ENCODE measurements at places on chromosomes 12 and 14.

- DNase-seq, result no peak
These were observed 639 bp downstream of the FZD10 start for GRCh38 chr12:130162745-130163460.

GRCh38 chr14:93331728-93332396 lies 974 bp downstream of the BTBD7 start:
- DNase-seq, result no peak

DNA sequence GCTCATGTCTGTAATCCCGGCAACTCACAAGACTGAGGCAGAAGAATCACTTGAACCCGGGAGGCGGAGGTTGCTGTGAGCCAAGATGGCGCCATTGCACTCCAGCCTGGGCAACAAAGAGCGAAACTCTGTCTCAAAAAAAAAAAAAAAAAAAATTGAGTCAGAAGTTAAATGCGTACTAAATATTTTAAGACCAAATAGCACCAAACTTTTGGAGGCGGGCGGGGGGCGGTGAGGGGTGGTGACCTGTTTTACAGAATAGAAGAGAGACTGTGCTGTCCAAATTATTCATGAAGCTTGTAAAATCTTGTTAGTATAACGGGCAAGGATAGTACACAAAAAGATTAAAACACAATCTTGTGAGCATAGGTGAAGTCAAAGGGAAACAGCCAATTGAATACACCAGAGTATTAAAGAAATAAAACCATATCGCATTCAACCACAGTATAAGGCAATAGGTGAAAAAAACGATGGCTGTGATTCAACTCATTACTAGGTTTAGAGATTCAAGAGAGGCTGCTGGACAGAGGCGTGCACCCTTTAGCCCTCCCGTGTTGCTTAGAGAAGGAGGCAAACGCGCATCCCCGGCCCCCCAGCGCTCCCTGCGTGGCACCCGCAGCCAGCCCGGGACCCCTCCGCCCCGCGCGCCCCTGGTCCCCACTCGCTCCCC lies 571 bp downstream of the ZNF891 start:
- no peak for DNase-seq

GRCh38 chr12:129163461-129163860 lies 310.2 kb downstream of the GLT1D1 start:
- DNase-seq, result no peak

DNA sequence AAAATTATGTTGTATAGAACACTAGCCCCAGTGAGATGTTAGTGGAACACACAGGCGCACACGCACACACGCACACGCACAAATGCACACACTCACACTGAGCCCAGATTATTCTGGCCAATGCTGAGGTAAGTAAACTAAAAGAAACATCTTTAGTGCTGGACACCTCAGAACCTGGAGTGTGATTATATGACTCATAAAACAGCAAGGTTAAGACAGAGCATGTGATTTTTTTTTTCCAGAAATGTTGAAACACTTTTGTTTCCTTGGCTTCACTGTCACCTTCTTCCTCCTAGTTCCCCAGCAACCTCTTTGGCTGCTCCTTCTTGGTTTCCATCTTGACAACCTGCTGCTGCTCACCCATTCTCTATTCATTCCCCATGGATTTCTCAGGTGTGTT lies 141.0 kb upstream of the ALG10B start:
- DNase-seq, result no peak

DNA sequence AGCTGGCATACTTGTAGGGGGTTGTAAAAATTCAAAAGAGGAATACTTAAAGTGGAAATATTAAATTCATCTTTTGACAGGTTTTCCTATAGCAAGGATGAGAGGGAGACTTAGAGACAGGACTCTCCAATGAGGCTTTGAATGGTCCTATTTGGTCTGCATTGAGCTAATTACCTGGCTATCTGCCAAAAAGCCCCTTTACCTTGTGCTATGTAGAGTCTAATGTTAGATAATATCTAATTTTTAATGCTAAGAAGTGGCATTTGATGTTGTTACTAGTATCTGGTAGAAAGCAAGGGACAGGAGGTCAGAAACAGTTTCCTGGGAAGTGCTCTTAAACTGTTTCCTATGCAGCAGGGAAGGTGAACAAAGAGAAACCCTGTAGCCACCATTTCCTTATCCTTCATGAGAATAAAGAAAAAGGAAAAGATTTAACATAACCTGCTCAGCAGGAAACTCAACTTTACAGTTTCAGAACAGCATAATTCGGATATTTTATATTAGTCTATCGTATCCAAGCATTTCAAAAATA lies 550.0 kb downstream of the SOX5 start:
- no peak for DNase-seq

DNA sequence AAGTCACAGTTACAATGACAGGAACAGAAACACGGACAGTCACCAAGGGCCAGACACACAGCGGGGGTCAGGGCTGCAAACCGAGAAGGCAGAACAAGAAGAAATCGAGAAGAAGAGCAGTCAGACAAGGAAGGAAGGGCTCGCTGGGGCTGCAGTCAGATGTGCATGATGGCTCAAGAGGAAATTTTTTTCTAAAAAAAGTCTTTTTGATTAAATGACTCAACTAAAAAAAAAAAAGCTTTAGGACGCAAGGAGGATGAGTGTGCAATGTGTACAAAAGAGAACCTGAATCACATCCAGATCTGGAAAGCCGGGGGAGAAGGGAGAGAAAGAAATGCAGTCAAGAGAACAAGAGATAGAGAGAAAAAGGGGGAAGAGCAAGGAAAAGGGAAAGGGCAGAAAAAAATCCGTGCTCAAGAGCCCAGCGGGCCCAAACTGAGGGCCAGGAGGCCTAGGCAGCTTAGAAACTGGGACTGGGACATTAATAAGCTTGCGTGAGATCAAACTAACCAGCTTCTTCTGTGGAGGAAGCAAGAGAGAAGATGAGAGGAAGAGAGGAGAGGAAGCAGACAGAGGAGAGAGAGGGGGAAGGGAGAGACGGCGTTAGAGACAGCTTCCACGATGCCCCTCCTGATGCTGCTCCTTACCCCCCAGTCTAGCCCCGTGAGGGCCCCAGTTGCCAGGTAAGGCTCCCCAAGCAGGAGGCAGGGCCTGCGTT lies 6.7 kb downstream of the IFFO1 start:
- DNase-seq, result no peak

DNA sequence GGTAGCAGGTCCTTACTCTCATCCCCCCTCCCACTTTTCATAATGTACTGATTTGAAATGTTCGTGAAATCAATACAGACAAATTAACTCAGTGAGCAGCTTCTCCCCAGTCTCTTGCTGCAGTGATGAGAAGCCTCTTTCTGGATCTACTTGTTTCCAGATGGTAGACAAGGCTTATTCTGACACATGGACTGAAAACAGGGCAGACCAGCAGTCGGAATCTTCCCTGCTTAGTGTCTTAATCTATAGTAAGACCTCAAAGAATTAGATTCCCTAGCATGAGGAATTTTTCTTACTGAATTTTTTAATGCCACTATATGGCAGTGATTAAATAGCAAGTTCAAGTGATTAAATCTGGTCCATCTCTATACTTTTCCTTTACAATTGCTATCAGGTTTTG lies 120.1 kb downstream of the RGS6 start:
- DNase-seq, result no peak

- peak; percentile 67 for DNase-seq
These were observed 14.1 kb upstream of the TMEM119 start for GRCh38 chr12:108611884-108612415.

DNA sequence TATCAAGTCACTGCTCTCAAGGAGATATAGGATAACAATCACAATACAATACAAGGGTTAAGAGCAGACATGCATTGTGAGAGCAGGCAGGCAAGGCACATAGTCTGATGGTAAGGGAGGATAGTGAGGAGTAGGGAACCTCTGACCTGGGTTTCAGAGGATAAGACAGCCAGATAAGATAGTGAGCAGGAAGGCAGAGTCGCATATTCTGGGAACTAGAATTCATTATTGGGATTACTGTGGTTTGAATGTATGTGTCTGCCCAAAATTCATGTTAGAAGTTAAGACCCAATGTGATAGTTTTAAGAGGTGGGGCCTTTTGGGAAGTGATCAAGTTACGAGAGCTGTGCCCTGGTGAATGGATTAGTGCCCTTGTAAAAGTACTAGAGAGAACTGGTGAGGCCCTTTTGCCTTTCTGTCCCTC lies 14.4 kb upstream of the ATF1 start:
- no peak for DNase-seq

All from hematopoietic multipotent progenitor cell treated with erythropoietin and hydrocortisone succinate and interleukin-3 and kit ligand, for 17 days (in vitro differentiated cells).